ENCODE measurements at places on chromosomes 6 and 20. TPM values are rescaled to one million over a fixed set of nuclear protein-coding genes. Genes with fewer than 3 reads are reported as not detected.

Gene PNLDC1
- total RNA-seq, result not detected

Gene TNNC2
- not detected for total RNA-seq

Gene BHLHE23
- not detected for total RNA-seq

Gene SMOC2
- total RNA-seq, result not detected

Gene UBD
- not detected for total RNA-seq

Gene WFDC5
- not detected for total RNA-seq

Gene DEFB132
- total RNA-seq, result not detected

All from HT1080 (cell line).